ENCODE measurements at places on chromosomes 11 and 22.

- DNase-seq: no peak
Observed at GRCh38 chr11:86551288-86552092, 120.9 kb downstream of the ME3 start.

GRCh38 chr11:26753723-26754504, 32.1 kb upstream of the SLC5A12 start:
- DNase-seq: no peak

- DNase-seq: no peak
Observed at GRCh38 chr22:39317084-39317774, 2.2 kb downstream of the RPL3 start.

DNA sequence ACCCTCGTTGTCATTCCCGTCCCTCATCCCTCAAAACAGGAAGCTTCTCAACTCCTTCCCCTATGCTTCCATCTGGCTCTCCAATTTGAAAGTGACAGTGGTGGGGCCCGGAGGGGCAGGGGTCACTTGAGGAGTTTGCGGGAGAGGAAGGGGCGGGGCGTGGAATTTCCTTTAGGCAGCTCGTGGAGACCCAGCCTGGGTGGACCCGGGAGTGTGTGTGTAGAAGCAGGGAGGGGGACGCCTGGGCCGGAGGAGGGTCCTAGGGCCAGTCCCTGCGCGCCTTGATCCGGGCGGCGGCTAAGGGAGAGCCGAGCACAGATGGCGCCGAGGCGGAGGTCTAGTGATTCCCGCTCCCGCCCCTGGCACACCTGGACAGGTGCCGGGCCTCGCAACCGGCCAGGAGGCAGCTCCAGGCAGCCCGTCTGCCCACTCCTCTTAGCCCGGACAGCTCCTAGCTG, 7.8 kb upstream of the PAX6 start:
- no peak for DNase-seq

GRCh38 chr22:46447906-46448305, 89.5 kb downstream of the CELSR1 start:
- DNase-seq: no peak
